Lung microvascular endothelial cell (primary cell): ENCODE measurements at places on chromosomes 7 and 10. TPM values are rescaled to one million over a fixed set of nuclear protein-coding genes. Genes with fewer than 3 reads are reported as not detected.

DNA sequence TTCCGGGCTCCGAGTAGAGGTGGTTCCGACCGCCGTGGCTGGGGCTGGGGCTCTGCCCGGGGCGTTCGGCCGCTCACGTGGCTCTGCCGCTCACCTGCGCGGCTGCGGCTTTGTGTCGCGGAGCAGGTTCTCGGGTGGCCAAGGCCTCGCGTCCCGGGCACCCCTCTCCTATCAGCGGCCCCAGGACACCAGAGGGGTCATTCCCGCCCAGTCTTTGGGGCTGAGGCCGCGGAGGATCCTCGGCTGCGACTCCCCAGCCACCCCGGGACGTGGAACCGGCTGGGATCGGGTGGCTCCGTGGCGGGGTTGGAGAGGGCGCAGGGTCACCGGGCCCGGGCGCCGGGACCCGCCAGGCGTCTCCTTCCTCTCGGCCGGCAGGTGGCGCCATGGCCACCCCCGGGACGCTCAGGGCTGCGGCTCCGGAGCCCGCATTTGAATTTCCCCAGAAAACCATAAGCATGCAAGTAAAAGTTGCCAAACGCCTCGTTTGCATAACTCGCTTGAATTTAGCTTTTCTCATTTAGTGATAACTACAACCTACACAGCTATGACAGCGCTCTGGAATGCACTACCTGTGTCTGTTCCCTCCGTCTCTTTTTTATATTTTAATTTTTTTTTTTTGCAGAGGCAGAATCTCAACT is 1.2 kb downstream of the COL26A1 start:
- peak; percentile 68 for DNase-seq

The IDI2 gene
- not detected in 2 replicates for total RNA-seq

The DLX5 gene
- total RNA-seq = not detected in 2 replicates

The TAS2R4 gene
- total RNA-seq = 0.22 and 0.40 TPM in 2 replicates

DNA sequence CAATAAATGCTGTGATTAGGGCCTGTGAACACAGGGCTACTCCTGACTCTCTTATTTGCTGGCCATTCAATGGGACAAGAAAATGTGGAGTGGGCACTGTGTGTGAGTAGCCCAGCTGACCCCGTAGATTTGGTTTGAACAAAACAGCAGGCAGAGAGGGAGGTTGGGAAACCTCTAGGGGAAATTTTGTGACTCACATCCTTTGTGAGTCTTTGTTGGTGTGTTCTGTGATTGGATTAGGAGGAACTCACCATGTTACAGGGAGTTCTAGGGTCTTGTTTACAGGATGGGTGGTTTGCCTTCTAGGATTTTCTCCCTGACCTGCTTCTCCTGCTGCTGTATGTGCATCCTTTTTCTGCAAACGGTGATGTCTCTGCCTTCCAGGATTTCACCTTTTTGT is 128.3 kb upstream of the MKI67 start:
- DNase-seq = peak; percentile 55
